Uterus (tissue), 4 donors: ENCODE measurements at places on chromosomes 3 and 15. TPM values are rescaled to one million over a fixed set of nuclear protein-coding genes. Genes with fewer than 3 reads are reported as not detected.

DNA sequence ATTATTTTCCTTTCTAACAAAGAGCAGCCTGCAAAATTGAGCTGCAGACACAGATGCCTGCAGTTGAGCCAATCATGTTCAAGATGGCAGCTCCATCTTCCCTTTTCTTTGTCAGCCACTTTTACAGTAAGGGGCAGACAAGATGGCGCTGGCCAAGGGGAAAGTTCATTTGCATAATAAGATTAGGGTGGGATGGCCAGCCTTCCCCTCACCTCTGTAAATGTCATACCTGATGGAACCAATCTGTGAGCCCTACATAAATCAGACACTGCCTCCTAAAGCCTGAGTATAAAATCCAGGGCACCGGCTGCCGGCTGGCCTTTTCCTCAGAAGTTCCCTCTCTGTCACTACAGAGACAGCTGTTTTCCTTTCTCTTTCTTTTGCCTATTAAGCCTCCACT lies 15.8 kb downstream of the PATL2 start:
- no peak for DNase-seq

DNA sequence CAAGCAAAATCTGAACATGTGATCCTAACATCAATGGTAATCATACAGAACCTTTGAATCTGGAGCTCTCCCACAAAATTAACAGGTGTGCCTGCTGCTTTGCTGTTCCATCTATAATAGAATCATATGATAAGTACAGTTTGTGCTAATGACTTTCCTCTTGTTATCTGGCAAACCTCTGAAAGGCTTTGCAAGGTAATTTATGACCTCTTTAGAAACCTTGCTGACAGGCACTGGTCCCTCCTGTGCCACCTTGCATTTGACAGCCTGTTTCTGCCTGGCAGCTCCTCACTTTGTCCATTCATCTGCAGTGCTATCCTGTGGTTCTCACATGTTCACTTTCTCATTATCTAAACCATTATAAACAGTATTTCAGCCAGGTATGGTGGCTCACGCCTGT lies 10.2 kb upstream of the HTR3C start:
- DNase-seq = no peak

- no peak for DNase-seq
Observed at GRCh38 chr3:144502402-144502801, 530.8 kb downstream of the DIPK2A start.

GRCh38 chr15:93235926-93236780 lies 147.1 kb upstream of the RGMA start:
- no peak for DNase-seq

- no peak for DNase-seq
Observed at GRCh38 chr3:11230832-11231231, 41.4 kb upstream of the ATG7 start.

DNA sequence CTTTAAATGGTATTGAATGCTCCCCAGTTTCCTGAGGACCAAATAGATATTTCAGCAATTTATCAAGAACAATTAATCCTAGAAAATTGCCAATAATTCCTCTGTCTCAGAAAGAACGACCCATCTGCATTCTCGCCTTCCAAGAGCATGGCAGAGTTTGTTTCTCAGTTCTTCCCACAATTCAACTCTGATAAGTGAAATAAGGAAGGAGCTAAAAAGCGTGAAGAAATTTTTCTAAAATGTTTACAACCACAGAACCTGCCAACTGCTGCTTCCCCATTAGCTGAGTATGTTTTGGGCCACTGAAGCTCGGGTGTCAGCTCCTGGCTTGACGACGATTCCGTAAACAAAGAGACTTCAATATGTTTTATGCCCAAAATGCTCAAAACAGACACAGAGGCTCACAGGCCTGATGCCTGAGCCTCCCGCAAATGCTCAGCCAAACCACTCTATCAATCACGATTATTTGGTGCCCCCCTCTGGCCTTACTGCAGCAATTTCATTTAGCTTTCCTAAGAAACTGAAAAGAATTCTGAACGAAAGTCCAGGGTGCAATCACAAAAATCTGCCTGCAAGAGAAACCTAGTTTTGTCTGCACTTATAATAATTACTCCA lies 259.2 kb upstream of the CCDC54 start:
- no peak for DNase-seq

AGBL1 gene
- total RNA-seq = not detected

ARGFX gene
- not detected for total RNA-seq

CFAP100 gene
- total RNA-seq = 2.8 TPM

C15orf62 gene
- total RNA-seq = not detected

DNA sequence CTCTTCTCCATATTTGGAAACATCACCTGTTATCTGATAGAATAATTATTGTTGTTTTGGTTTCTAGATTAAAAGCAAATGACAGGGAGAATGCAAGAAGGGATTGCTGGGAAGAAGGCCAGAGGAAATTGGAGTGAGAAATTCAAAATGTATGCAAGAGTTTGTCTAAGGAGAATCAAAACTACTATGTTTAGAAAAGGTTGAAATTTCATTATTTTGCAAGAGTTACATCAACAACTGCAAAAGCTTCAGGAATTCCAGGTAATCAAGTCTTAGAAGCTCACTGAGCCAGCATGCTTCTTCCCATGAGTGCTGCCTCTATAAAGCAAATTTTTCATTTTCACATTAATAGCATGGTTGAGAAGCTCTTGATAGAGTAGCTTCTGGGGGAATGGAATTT lies 177.2 kb upstream of the GBE1 start:
- DNase-seq = no peak

SLC24A1 gene
- total RNA-seq = 2.0 TPM

GRCh38 chr3:148723631-148724030 lies 25.9 kb downstream of the AGTR1 start:
- no peak for DNase-seq

DNA sequence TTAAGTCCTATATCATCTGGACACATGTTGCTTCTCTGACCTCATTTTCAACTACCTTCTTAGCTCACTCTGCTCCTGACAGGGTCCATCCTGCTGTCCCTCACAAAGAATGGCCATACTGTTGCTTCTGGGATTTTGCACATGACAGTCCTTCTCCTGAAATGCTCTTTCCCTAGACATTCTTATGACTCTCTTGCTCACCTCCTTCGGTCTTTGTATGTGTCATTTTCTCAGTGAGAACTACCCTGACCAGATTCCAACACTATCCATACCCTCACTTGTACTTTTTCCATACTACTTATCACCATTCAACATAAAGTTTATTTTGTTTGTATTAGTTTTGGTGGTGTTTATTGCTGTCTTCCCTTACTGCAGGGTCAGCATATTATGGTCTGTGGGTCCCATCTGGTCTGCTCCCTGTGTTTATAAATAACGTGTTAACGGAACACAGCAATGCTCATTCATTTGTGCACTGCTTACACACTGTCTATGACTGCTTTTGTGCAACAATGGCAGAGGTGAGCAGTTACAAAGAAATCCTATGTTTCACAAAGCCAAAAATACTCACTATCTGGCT lies 159.5 kb downstream of the SPATA16 start:
- DNase-seq = no peak

CFAP44 gene
- 11.0 TPM for total RNA-seq

ROBO2 gene
- total RNA-seq = 0.26 TPM

- DNase-seq = no peak
Observed at GRCh38 chr3:1056744-1057143, 36.1 kb upstream of the CNTN6 start.

DNA sequence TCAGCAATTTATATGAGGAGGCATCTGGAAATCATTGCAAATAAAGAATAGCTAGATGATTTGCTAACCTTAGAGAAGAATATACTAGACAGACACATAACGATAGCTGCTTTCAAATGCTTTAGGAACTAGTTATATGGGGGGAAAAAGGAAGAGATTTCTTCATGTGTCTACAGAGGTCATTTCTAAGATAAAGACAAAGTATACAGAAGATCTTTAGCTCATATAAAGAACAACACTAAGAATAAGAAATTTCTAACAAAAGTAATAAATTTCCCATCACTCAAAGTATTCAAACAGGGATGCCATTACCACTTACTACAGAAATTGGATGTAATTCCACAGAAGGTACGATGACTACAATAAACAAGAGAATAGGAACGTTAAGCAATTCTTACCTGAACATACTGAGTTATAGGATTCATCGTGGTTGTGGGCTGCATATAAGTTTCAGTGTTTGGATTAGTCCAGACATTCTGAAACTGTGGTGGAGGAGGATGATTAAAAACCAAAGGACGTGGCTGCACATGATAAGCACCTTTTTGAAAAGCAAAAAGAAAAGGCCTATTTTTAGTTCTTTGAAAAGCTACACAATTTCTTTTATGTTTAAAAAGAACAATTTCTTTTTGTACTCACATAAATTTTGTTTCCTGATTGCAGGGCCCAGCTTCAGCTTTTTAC lies 8.7 kb downstream of the DAZL start:
- DNase-seq = no peak

DNA sequence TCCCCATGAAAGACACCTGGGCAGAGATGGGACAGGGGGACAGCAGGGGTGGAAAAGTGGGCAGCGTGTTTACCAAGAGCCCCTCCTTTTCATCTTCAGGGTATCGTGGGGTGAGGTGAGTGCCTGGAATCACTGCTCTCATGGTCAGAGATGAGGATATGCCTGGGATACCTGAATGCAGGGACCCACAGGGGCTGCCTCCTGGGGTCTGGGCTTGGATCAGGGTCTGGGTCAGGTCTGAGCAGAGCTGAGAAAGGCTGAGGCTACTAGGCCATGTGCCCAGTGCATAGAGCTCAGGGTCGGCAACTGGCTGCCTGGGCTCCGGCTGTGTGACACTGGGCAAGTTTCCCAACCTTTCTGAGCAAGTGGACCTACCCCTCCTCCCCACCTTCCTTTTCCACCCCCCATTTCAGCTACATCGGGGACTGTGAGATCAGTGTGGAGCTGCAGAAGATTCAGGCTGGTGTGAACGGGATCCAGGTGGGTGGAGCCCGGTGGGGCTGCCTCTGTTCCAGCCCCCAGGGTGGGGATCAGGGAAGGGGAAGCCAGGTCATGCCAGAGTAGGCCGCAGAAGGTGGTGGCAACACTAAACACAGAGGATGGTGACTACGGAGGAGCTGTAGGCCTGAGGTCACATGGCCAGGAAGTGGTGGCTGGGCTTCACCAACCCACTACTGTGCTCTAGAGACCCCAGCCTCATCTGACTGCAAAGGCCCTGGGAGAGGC lies 24.5 kb downstream of the ESYT3 start:
- no peak for DNase-seq

SLC6A6 gene
- total RNA-seq = 37.5 TPM

GRCh38 chr15:91216000-91216399 lies 115.9 kb downstream of the SV2B start:
- no peak for DNase-seq

GRCh38 chr3:16374047-16374934 lies 109.3 kb downstream of the OXNAD1 start:
- no peak for DNase-seq

DNA sequence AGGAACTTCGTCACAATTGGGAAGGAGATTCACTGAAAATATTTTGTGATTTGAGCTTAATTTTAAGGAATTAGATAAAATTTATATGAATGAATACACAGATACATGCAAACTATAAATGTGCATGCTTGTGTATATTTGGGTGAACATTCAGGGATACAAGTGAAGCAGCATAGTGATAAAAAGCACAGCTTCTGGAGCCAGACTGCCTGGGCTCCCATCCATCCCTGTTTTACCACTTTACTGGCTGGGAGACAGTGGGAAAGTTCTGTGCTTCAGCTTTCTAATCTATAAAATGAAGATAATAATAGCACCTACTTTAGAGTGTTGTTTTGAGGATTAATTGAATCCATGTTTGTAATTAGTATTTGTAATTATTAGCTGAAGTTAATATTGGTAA lies 8.1 kb upstream of the EPHA6 start:
- no peak for DNase-seq

IL17RC gene
- 41.1 TPM for total RNA-seq

EHHADH gene
- 2.6 TPM for total RNA-seq

DNA sequence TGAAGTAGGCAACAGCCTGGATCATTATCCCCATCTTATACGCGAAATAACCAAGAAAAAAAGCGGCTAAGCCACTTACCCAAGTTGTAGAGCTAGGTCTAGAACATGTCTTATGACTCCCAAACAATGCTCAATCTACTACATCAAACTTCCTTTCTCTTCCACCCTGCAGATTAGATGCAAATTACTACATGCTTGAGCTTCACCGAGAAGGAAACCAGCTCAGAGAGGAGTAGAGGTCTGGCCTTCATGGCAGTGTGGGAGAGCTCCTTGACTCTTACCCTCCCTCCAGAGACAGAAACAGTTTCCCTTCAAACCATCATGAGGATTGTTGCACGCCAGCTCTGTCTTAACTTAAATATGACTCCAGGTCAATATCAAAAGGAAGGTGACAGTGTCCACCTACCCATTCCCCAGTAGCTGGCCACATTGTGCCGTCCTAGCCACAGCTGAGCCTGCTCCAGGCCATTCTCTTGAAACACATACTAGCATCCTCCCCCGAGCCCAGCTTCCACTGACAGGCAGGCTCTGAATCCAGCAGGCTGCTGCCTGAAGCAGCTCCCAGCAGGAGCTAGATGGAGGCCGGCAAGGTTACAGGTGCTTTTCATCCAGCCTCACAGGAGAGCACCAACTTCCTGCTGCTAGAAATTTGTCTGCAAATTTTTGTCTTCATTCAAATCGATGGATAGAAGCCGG lies 56.8 kb downstream of the CPN2 start:
- DNase-seq = peak; percentile 17

CLEC3B gene
- 63.4 TPM for total RNA-seq

DNA sequence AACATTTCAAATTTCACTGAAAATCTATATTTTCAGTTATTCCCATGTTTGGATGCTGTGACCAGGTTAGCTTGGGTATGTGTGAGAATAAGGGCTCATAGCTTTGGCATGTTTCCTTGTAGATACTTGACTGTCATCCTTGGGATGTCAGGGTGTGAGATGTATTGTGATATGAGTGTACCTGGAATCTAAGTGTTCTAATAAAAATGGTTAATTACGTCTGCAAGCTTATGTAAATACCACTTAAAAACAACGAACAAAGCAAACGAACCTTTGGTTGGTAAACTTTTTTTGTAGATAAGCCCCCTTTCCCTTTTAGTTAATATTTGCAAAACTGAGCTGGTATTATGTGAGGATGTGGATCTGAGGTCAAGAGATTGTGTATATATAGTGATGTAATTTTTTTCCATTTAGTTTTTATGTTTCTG lies 63.5 kb downstream of the FNDC3B start:
- no peak for DNase-seq

DNA sequence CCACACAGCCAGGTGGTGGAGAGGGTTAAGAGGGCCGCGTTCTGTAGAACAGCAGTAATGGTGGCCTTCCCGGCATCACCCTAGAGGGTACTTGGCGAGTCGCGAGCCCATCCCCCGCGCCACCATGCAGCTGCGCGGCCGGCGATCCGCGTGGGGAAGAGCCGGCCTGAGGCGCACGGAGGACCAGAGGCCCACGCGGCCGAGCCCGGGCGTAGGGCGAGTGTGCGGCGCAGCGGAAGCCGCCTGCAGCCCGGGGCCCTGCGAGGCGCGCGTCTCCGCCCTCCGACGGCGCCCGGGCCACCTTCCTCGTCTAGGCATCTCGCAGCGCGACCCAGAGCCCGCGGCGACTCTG lies 423 bp downstream of the TKT start:
- DNase-seq = peak; percentile 26

CPOX gene
- total RNA-seq = 19.8 TPM

LARP6 gene
- 11.9 TPM for total RNA-seq

- DNase-seq = no peak
Observed at GRCh38 chr3:126848991-126849390, 133.9 kb upstream of the PLXNA1 start.

GRCh38 chr3:49716169-49716568 lies 3.3 kb downstream of the AMIGO3 start:
- DNase-seq = peak; percentile 14
